Mammary epithelial cell (primary cell): ENCODE measurements at places on chromosomes 4 and X. TPM values are rescaled to one million over a fixed set of nuclear protein-coding genes. Genes with fewer than 3 reads are reported as not detected.

The LAGE3 gene
- total RNA-seq: 6.5 and 12.2 TPM in 2 replicates

DNA sequence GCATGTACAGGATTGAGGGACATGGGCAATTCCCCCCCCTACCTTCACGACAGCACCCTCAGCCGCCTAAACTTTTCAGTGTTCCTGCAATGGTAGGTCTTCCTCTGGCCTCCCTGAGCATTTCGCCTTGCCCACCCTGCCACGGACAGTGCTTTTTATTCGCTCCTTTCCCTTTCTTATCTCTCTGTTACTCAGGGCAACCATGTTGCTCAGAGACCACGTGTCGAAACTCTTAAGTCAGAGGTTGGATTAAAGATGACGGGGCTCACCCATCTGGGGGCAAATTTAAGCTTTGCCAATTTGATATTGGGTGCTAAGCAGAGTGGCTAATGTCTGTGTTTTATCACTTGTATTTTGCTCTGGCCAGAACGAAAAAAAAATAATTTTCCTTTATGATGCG is 20.4 kb downstream of the TENM3 start:
- no peak for DNase-seq

DNA sequence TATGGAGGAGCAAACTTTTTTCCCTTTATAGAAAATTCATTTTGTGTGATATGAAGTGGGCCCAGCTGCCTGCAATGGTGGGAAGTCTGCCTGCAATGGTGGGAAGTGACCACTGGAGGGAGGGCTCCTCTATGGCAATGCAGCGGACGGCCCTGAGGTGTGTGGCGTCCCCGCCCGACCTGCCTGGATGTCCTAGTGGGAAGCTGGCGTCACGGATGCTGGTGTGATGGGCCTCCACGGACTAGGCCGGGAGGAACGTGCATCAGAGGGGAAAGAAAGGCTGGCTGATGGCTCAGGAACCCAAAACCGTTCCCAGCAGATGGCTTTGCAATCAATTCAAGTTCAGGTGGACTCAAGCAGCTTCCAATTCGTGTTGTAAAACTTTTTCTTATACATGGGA is 177.9 kb downstream of the AFAP1 start:
- DNase-seq: no peak

- peak; percentile 33 for DNase-seq
Observed at GRCh38 chr4:151675411-151675971, 85.3 kb downstream of the GATB start.

GRCh38 chr4:26061248-26061986 is 147.4 kb downstream of the SMIM20 start:
- peak; percentile 32 for DNase-seq

GRCh38 chr4:187767158-187767557 is 228.4 kb upstream of the ZFP42 start:
- no peak for DNase-seq

GRCh38 chr4:139672215-139672614 is 6.6 kb downstream of the MGST2 start:
- no peak for DNase-seq
